ENCODE measurements at places on chromosomes 11 and 22.

DNA sequence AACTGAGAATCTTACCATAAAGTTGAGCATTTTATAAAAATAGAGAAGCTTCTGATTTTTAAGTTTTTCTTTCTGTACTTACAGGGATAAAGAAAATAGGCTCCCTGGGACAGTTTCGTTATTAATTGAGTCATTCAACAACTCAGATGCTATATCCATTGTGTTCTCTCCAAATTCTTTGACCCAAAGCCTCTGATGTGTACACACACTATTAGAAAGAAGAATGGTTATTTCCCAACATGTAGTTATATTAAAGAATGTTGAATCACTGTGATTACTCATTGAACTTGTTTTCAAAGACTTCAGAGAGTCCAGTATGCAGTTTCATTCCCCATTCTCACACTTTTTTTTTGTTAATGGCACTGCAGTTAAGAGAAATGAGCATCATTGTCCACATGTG is 734.3 kb upstream of the ARHGAP42 start:
- no peak for DNase-seq

DNA sequence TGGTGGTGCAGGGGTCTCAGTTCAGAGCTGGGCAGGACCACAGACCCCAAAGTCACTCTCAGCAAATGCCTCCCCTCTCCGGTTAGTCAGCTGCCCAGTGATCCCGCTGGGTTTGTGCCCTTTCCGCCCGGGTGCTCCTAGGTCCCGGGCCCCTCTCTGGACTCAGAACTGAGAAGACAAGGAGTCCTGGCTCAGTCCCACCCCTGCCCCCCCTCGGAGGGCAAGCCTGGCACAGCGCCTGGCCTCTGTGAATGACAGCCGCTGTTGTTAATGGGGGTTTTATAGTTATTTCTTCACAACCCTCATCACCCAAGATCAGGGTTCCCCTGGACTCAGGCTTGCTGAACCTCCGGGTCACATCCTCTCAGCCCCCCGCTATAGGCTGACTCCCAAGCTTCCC is 47.6 kb downstream of the ELFN2 start:
- no peak for DNase-seq

- no peak for DNase-seq
Measured at GRCh38 chr11:126698576-126698975, 302.0 kb downstream of the KIRREL3 start.

GRCh38 chr11:9664276-9665171 is 647 bp downstream of the SWAP70 start:
- peak; percentile 62 for DNase-seq

DNA sequence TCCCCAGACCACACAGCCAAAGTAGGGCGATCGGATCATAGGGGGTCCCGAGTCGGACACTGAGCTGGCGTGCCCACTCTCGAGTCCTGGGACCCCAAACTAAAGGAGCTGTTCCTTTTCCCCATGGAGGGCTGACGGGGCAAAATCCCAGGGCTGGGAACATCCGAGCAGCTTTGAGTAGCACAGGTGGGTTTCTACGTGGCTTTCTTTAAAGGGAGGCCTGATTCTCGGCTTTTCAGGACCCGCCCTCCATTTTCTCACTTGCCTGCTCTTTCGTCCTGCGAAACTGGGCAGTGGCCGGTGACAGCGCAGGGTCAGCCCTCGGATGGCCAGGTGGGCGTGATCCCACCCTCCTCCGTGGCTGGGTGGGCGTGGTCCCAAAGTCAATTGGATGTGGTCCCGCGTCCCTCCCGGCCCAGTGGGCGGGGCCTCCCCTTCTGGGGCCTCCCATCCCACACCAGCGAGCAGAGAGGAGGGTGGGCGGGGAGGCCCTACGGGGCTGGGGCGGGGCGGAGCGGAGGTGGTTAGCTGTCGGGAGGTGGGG is 17.5 kb upstream of the TXNRD2 start:
- DNase-seq = peak; percentile 35

GRCh38 chr11:82631722-82632630 is 101.7 kb downstream of the FAM181B start:
- no peak for DNase-seq

DNA sequence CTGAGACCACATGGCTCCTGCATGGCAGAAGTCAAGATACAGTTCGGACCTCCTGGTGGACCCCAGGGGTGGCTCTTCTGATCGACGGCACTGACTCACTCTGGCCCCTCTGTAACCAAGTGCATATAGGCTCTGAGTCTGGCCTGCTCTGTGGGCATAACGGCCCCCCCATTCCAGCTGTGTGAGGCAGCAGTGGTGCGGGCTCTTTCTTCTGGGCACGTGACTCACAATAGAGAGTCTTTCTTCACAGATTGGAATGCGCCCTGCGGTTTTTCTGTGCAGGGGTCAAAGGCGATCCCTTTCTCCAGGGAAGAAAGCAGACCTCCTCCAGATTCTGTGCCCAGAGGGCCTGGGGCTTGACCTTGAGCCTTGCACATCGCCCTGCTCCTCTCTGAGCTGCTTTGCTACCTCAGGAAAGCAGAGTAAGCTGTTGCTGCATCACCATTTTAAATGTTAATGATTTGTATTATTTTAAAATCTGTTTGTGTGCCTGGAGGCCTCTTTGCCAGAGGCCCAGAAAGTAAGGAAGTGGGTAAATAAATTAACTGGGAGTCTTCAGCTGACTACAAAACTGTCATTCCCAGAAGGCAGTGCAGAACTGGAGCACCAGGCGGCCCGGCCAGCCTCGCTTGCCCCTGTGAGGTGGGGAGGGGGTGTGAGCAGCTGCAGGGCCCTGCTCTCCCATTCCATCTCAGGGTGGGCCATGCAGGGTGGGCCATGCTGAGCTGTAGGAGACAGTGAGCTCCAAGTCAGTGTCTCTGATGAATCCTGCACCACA is 199.0 kb downstream of the GRIK4 start:
- peak; percentile 82 for DNase-seq

DNA sequence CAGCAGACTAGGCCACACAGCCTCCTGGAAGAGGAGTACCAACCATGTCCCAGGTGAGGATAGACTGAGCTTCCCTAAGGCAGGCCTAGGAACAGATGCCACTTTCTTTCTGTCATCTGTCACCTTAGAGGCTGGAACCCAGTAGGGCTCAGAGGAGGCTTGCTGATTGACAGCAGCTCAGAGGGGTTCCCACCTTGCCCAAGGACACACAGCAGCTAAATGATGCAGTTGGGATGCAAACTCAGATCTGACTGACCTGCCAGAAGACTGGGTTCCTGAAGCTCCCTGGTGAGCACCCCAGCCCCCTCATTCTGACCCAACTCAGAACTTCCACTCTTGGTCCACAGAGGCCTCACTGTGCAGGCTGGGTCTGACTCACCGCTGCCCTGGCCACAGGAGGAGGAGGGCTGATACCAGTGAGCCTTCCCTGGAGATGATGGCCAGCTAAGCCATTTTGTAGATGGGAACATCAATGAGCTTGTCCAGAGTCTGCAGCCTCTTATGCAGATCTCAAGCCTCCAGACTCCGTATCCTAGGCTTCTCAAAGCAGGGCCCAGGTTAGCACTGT is 14.0 kb downstream of the CAPN5 start:
- peak; percentile 23 for DNase-seq

GRCh38 chr11:34239465-34240149 is 118.2 kb downstream of the ABTB2 start:
- DNase-seq = no peak

GRCh38 chr22:24752088-24752623 is 22.4 kb downstream of the PIWIL3 start:
- no peak for DNase-seq

DNA sequence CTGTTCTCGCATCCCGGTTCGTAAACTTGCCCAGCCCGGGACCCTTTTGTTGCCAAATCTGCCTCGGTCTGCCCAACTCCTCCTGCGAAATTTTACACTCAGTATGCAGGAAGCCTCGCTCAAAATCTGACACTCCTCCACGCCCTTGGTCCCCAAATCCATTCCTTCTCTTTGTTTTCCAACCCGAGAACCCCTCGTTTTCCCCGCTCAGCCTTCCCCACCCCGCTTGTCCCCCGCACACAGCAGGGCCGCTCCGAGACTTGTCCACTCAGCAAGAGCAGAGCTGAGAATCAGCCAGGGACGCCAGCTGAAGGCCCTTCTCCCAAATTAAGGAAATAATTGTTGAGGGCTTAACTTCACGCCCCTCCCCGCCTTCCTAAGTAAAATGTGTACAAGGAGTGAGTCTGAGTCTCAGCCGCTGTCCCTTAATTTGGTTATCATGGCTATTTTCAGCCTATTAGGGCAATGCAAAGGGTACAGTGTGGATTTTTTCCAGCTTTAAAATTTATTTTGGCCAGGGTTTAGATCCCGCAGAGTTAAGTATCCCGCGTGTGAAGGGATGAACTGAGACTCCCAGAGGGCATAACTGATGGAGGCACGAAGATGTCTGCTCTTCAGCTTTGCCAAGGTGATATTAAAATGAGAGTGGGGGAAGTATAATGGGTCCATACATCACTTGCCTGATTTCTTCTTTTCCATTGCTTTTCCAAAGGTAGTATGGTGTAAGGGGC is 581 bp upstream of the FBXO3 start:
- DNase-seq = no peak

GRCh38 chr11:7246179-7246578 is 5.5 kb upstream of the SYT9 start:
- no peak for DNase-seq

GRCh38 chr11:95688501-95689222 is 100.9 kb downstream of the FAM76B start:
- DNase-seq = no peak

GRCh38 chr11:99630629-99631028 is 609.9 kb downstream of the CNTN5 start:
- DNase-seq = no peak

DNA sequence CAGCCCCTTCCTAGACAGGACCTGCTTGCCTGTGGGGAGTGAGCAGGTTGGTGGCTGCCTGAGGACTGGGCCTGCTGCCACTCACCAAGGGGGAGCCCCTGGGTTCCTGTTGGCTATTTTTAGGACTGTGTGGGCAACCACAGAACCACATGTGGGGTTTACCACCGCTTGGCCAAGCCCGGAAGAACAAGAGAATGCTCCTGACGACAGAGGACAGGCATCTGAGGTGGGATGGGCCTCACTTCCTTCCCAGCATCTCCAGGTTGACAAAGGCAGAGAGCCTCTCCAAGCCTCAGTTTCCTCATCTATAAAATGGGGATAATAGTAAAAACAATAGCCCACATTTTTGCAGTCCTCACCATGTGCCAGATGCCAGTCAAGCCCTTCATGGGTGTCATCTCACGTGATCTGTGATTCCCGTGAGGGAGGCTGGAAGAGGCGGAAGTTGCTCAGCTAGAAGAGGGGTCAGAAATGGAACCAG is 43.6 kb downstream of the LRRC32 start:
- peak; percentile 87 for DNase-seq

- DNase-seq = no peak
Measured at GRCh38 chr11:119744577-119744976, 15.6 kb upstream of the NECTIN1 start.

DNA sequence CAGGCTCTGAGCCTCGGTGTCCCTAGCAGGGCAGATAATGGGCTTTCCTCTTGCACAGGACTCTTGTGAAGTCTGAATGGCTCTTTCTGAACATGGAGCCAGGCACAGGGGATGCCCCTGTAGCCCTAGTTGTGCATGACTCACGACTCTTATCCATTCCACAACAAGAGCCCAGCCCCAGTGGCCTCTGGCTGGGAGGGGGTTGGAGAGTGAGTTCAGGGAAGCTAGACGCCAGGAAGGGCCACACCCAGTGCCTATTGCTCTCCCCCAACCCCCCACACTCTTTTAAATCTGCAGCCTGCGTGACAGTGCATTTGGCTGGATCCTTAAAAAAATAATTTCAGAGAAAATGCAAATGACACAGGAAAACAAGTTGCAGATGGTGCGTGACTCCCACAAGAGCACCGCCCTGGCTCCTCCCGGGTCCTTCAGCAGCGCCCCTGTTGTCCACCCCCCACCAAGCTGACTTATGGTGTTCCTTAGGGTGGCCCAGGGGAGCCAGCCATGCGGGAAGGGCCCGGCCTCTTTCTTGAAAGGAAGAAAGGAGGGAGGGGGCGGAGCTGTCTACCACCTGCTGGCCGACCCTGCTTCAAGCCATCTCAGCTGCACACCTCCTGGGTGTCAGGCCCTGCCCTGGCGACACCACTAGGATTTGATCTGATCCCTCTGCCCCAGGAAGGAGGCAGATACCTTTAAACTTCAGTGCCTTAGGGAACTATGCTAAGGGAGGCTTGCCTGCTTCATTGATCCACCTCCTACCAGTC is 74.7 kb downstream of the MN1 start:
- DNase-seq = peak; percentile 94

DNA sequence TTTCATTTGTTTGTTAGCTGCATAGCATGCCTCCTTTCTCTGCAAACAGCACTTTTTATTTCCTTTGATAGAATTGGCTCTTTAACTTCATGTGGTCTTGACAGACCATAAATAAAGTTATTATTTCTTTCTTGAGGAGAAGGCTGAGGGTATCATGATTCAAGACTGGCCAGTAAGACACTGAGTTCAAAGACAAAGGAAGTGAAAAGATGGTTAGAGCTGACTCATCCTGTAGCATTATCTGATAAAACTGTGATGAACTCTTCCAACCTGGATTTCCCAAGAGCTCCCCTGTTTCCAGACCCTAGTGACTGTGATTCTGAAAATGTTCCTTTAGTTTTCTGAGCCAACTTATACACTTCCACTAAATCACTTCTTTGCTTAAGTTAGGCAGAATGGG is 179.3 kb upstream of the FAT3 start:
- DNase-seq = no peak

DNA sequence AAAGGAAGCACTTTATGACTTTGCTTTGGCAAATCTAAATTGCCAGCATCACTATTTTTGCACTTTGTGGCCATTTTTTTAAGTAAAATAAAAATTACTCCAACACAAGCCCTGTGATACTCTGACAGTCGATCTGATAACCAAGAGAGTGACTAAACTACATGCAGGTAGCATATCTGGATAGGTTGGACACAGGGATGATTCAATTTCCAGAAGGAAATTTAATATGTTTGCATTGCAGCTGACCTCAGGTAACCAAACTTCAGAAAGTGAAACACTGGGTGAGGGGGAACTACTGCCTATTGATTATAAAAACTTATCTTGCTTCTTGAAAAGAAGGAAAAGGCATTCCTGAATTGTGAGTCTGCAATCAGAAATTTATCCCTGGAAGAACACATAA is 13.9 kb downstream of the OR5B3 start:
- no peak for DNase-seq

GRCh38 chr11:112634551-112634950 is 326.7 kb upstream of the NCAM1 start:
- peak; percentile 66 for DNase-seq
